ENCODE measurements at places on chromosomes 11 and 22.

DNA sequence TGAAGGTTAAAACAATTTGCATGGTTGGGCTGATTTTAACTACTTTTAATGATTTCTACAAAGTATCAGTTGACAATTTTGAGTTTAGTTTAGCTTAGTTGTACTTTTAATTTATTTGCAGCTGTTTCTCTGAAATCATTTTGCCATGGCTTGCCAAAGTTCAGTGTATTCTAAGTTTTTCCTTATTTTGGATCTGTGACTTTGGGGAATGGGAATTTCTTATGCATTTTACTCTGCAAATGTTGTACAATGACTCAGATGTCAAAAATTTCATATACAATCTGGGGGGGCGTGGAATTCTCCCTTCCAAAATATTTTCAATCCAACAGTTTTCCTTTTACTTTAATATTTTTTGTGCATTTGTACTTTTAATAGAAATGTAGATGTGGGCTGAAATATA, 8.9 kb upstream of the DCHS1 start:
- DNase-seq, result no peak

DNA sequence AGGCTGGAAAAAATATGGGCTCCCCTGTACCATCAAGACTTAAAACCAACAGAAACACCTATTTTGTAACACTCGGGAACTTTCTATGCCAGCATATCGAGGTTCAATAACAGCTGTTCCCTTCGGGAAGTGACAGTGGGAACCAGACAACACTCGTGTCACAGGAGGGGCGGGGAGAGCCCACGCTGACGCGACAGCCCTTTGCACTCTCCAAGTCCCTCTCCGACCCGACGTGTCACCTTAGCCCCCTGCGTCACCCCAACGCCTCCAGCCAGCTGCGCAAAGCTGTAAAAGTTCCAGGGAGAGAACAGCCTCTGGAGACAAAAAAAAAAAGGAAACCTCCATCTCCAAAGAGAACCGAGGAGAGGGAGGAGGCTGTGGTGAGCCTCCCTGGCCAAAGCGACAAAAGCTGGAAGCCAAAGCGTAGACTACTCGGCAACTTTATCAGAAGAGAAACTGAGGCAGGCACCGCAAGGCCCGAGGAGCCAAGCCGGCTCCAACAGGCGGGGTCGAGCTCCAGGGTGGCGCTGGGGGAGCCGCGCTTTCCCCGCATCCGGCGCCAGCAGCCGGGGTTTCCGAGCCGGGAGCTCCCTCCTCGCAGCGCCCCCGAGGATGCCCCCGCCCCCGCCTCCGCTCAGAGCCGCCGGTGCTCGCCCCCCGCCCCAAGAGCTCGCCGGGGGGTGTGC, 751 bp downstream of the ARFGAP3 start:
- peak; percentile 67 for DNase-seq

DNA sequence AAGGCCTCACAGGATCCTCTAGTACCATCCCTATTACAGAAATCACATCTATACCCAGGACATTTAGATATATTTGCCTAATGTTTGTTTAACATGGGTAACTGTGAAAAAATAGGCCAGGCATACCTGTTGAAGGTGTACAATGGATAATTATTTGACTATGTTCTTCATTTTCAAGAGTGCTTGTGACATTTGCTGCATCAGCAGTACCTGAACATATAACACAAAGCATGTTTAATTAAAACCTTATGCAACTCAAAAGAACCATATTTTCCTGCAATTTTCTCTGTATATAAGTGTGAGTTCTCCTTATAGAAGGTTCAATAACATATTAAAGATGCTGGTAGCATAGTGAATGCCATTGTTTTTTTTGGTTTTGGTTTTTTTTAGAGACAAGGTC, 8.5 kb upstream of the CCDC34 start:
- no peak for DNase-seq

GRCh38 chr11:115501502-115501892, 2.7 kb downstream of the CADM1 start:
- no peak for DNase-seq

- no peak for DNase-seq
Measured at GRCh38 chr11:120384476-120384875, 48.3 kb downstream of the ARHGEF12 start.

GRCh38 chr11:130774703-130775102, 141.6 kb downstream of the SNX19 start:
- DNase-seq, result no peak

DNA sequence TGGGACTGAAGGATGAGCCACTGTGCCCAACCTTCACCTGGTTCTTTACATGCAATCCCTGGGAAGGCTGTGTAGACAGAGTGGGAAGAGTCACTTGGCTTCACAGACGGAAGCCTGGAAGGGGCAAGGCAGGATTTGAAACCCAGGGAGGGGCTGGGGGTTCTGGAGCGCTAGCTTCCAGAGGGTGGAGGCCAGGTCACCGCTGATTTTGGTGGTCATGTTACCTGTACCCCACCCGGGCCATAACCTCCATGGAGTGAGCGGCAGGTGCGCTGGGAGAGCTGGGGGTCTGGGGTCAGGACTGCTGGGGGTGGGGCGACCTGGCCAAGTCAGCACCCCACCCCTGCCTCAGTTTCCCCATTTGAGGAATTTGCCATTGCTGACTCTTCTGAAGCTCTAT, 38.3 kb downstream of the PDGFB start:
- no peak for DNase-seq

DNA sequence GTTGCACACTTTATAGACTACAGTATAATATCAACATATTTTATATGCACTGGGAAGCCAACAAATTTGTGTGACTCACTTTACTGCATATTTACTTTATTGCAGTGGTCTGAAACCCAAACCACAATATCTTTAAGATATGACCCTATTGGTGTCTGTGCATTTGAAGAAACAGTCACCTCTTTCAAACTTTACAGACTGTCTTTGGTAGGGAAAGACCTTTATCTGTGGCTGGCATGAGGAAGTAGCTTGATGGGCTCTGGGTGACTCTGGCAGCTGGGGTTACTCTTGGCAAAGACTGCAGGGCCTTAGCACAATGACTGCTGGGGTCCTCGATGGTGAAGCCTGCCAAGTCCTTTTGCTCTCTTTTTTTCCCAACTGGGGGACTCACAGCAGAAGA, 21.3 kb upstream of the ABTB2 start:
- no peak for DNase-seq
